ENCODE measurements at places on chromosomes 2 and 18.

GRCh38 chr2:37825586-37825985, 99.5 kb upstream of the RMDN2 start:
- no peak for DNase-seq

DNA sequence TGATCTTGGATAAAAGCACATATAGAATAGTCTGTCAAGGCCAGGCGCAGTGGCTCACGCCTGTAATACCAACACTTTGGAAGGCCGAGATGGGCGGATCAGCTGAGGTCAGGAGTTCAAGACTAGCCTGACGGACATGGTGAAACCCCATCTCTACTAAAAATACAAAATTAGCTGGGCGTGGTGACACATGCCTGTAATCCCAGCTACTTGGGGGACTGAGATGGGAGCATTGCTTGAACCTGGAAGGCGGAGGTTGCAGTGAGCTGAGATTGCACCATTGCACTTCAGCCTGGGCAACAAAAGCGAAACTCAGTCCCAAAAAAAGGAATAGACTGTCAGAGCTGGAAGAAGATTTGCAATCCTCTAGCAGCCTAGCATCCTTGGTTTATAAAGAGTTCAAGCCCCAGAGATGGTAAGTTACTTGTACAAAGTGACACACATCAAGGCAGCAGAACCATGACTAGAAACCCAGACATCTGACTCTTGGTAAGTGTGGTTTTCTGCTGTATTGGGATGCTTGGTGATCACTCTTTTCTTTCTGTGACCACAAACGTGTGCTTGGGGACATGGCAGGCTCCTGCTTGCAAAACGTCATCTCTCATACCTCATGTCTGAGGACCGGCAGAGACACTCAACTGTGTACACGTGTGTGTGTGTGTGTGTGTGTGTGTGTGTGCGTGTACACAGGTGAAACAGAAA, 69.0 kb downstream of the OSBPL6 start:
- DNase-seq = no peak

GRCh38 chr2:151137526-151137925, 124.1 kb downstream of the RBM43 start:
- DNase-seq = no peak

- DNase-seq = no peak
These were observed 62.1 kb downstream of the PRKCE start for GRCh38 chr2:45713591-45713990.

DNA sequence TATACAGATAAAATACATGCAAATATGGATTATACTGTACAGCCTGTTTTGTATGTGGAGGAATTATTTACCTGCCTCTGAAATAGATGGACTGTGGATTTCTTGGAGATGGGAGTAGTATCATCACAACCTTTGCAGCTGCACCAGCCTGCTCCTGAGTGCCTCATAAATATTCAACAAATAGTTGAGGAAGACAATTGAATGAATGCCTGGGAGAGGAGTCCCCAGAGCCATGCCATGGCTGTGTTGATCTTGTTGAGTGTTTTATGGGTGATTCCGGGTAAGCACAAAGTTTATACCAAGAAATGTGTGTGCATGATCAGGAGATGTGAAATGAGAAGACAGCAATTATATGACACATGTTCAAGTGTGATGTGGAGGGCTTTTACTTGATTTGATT, 225.0 kb downstream of the FHOD3 start:
- no peak for DNase-seq

DNA sequence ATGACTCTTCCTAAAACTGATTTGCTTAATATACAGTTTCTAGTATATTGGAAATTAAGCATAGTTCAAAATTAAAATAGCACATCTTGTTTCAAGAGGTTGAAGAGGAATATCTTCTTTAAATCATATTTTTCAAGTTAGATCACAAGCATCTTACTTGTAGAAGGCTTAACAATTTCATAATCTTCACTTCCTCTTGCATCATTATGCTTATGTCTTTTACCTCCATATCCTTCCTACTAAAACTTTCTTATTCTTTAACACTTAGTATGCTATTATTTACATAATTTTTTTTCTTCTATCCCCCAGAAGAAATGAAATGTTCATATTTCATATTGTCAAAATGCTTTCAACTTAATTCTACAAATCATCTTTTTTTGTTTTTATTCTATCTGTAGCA, 1354.9 kb upstream of the TMEFF2 start:
- DNase-seq = no peak

Measured in LoVo (cell line).